ENCODE measurements at places on chromosomes 2 and 18. TPM values are rescaled to one million over a fixed set of nuclear protein-coding genes. Genes with fewer than 3 reads are reported as not detected.

The USP40 gene
- 14.0 TPM for total RNA-seq

DNA sequence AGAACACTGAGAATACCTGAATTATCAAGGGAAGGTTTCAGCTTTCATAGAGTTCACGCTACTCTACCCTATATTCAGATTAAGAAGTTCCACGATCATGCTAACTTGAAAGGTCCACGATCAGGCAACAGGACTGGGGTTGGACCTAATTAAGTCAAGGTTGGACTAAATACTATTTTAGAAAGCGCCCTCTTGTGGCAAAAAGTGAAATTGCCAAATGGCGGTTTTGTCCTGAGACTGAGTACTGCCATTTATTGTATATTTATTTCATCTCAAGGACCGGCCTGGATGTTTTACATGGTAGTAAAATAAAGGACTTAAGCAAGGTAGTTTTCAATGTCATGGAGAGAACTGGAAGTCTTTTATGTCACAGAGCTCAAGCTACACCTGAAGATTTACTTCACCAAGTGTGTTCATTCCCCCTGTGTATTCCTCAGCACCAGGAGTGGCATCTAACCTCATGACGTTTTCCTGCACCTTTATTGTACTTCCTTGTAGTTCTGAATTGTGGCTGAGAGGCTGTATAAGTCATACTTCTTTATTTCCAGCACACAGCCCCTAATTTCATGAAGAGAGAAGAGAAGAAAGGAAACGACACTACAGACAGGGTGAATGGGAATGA is 56.8 kb downstream of the SRD5A2 start:
- H3K4me1 ChIP-seq, result peaks cover 4% of the 10 kb centered on the region
- H3K4me3 ChIP-seq, result no peak overlapping the region
- no peak overlapping the region for H3K27ac ChIP-seq
- H3K36me3 ChIP-seq, result no peaks in the 10 kb centered on the region
- peaks cover 54% of the 10 kb centered on the region for H3K27me3 ChIP-seq
- peak; percentile 51 for DNase-seq

The TMEM198 gene
- 0.42 TPM for total RNA-seq

DNA sequence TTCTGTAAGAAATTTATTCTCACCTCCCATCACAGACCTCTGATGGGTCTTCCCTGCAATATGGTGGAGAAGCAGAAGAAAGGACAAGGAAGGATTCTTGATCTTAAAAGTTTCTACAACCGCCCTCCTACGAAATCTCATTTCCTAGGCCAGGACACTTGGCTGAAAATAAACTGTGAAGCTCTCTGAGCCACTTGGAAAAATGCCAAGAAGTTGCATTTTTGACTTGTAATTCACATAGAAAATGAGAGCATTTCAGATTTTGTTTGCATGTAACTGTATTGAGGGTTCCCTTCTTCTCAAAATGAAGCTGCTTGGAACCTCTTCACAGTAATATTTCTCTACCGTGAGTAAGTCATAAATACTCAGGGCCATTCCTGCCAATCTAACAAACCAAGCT is 458.3 kb upstream of the SLC14A2 start:
- no peaks in the 10 kb centered on the region for H3K4me1 ChIP-seq
- H3K27me3 ChIP-seq, result peaks cover 16% of the 10 kb centered on the region
- H3K27ac ChIP-seq, result no peak overlapping the region
- peaks cover 2% of the 10 kb centered on the region for H3K36me3 ChIP-seq

GRCh38 chr2:164675027-164675426 is 53.7 kb upstream of the GRB14 start:
- DNase-seq, result no peak
- H3K27ac ChIP-seq, result no peak overlapping the region
- no peaks in the 10 kb centered on the region for H3K36me3 ChIP-seq
- no peaks in the 10 kb centered on the region for H3K4me1 ChIP-seq
- H3K27me3 ChIP-seq, result no peaks in the 10 kb centered on the region

DNA sequence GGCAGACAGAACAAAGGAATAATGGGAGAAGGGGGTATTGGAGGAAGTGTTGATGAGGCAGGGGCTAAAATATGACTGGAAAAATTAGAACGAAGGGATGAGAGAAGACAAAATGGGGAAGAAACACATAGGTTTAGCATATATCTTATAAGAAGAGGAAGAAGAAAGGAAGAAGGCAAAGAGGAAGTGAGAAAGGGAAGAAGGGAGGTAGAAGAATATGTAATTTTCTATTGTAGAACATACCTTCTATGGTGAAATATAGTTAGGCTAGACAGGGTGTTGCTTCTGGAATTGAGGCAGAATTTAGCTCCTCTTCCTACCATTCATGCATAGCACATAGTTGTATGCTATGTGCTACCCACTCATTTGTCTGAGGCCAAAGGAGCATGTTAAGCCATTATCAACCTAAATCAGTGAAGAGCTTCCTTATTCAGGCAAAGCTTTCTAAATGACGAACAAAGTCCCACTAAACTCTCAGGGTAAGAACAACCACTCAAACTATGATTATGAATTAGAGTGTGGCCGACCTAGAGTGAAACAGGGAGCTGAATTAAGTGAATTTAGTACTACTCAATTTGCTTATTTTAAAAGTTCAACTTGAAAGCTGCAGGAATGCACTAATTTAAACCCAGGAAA is 180.9 kb upstream of the GALNT5 start:
- no peaks in the 10 kb centered on the region for H3K36me3 ChIP-seq
- H3K4me1 ChIP-seq, result no peaks in the 10 kb centered on the region
- DNase-seq, result no peak
- H3K4me3 ChIP-seq, result no peak overlapping the region

- no peak overlapping the region for H3K4me3 ChIP-seq
- DNase-seq, result no peak
- H3K4me1 ChIP-seq, result no peaks in the 10 kb centered on the region
- H3K27ac ChIP-seq, result no peak overlapping the region
- H3K27me3 ChIP-seq, result peaks cover 50% of the 10 kb centered on the region
- no peaks in the 10 kb centered on the region for H3K36me3 ChIP-seq
These were observed 23.6 kb downstream of the ZBTB7C start for GRCh38 chr18:48385596-48385995.

- no peak for DNase-seq
- H3K27me3 ChIP-seq, result no peaks in the 10 kb centered on the region
- no peaks in the 10 kb centered on the region for H3K36me3 ChIP-seq
- peaks cover 10% of the 10 kb centered on the region for H3K4me1 ChIP-seq
- H3K27ac ChIP-seq, result no peak overlapping the region
These were observed 22.4 kb downstream of the RTP5 start for GRCh38 chr2:241891988-241892298.

DNA sequence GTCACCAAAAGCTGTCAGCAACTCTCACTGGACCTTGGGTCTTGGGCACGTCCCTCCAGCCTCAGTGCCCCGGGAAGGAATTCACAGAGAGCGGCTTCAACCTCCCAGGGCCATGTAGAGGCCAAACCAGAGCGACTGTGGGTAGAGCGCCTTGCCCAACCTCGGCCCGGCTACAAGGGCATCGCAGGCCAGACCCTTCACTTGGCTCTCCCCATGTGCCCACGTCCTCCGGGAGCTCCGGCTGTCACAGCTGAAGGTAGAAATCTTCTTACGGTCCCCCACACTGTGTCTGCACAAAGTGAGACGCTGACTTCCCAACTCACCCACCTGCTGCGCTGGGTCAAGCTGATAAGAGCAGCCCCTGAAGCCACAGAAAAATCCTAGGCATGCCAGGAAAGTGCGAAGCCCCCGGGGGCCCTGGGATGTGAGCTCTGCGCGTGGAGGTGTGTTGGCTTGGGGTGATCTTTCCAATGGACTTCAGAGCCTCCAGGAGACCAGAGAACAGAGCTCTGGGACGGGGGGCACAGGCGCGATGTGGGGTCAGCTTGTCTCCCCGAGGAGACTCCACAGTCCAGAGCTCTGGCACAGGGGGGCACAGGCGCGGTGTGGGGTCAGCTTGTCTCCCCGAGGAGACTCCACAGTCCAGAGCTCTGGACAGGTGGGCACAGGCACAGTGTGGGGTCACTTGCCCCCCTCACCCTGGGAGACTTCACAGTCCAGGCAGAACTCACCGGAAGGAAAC is 105.5 kb downstream of the RTP5 start:
- H3K4me3 ChIP-seq, result no peak overlapping the region
- DNase-seq, result no peak

GRCh38 chr2:205643391-205643885 is 38.9 kb upstream of the NRP2 start:
- peaks cover 4% of the 10 kb centered on the region for H3K36me3 ChIP-seq
- no peak overlapping the region for H3K27ac ChIP-seq
- H3K27me3 ChIP-seq, result peaks cover 27% of the 10 kb centered on the region
- DNase-seq, result no peak

DNA sequence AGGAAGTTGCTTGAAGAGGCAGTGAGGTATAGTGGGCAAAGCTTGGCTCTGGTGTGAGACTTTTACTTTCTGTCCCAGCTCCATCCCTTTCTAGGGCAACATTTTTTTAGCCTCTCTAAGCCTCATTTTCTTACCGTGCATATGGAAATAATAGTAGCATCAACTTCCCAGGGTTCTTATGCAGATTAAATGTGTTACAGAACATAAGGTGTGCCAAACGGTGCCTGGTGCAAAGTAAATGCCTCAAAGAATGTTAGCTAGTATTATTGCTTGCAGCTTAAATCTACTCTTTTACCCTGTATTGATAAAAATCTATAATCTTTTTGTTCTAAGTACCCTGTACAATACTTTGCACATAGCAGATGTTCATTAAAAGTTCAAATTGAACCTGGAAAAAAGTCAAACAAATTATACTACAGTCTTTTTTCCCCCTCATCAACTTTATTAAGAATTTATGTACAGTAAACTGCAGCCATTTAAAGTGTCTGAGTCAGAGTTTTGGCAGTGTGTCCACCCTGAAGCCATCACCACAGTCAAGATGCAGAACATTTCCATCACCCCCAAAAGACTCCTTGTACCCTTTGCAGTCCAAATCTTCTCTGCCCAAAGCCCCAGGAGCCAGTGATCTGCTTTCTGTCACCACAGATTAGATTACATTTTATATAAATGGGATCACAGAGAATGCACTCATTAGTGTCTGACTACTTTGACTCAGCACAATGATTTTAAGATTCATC is 10.6 kb downstream of the MAPRE2 start:
- H3K4me1 ChIP-seq, result peaks cover 48% of the 10 kb centered on the region
- H3K27ac ChIP-seq, result no peak overlapping the region
- peaks cover 4% of the 10 kb centered on the region for H3K36me3 ChIP-seq
- no peak for DNase-seq
- no peak overlapping the region for H3K4me3 ChIP-seq

The SULT1C4 gene
- not detected for total RNA-seq

All from T-helper 17 cell (primary cell).